Peyer's patch (tissue), 4 donors: ENCODE measurements at places on chromosomes 5 and 9. TPM values are rescaled to one million over a fixed set of nuclear protein-coding genes. Genes with fewer than 3 reads are reported as not detected.

The ANKRD20A1 gene
- total RNA-seq, result 3.5 TPM

The IL7R gene
- 36.8 TPM for total RNA-seq

The CDO1 gene
- 4.7 TPM for total RNA-seq

The ERCC8 gene
- 7.4 TPM for total RNA-seq

The KIF4B gene
- not detected for total RNA-seq

The RAB3C gene
- 2.7 TPM for total RNA-seq

The ZFP2 gene
- 7.4 TPM for total RNA-seq

The TAF11L5 gene
- total RNA-seq, result not detected

GRCh38 chr5:67807439-67807888 is 408.1 kb upstream of the PIK3R1 start:
- H3K4me1 ChIP-seq, result no peaks in the 10 kb centered on the region
- H3K4me3 ChIP-seq, result no peak overlapping the region
- DNase-seq, result no peak
- no peaks in the 10 kb centered on the region for H3K36me3 ChIP-seq

GRCh38 chr5:21931116-21931515 is 922.0 kb downstream of the CDH12 start:
- no peaks in the 10 kb centered on the region for H3K27me3 ChIP-seq
- no peak for DNase-seq
- H3K36me3 ChIP-seq, result no peaks in the 10 kb centered on the region

GRCh38 chr5:113040672-113041260 is 64.2 kb downstream of the DCP2 start:
- H3K27me3 ChIP-seq, result no peaks in the 10 kb centered on the region
- H3K36me3 ChIP-seq, result no peaks in the 10 kb centered on the region
- H3K4me3 ChIP-seq, result no peak overlapping the region
- H3K27ac ChIP-seq, result no peak overlapping the region

DNA sequence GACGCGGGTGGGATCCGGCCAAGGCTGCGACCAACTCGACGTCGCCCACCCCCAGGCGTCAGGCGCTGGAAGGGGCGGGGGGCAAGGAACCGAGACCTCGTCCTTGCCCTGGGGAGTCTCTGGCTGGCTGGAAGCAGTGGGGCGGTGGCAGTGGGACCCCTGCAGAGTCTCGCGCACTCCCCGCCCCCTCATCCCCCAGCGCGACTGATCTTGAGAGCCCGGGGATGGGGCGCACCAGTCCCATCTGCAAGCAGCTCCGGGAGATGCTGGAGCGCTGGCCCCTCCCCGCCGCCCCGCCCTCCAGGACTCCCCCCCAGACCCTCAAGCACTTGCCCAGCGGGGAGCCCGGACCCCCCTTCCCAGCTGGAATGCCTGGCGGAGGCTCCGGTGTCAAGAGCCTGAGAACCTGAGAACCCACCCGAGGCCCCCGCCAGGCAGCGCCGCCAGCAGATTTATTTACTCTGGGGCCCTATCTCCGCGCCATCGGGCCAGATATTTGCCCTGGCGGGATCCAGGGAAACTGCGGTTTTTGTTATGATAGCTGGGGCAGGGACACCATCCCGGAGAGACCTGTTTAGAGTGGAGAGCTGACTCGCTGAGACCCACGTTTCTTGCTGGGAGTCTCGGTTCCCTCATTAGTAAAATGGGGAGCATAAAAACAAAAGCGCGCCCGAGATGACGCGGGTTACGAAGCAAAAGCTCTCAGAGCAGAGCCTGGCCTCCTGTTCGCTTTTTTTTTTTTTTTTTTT is 1.2 kb downstream of the PRRT1B start:
- no peak for DNase-seq
- H3K4me3 ChIP-seq, result peak overlapping the region; percentile 15
- no peak overlapping the region for H3K27ac ChIP-seq
- no peaks in the 10 kb centered on the region for H3K4me1 ChIP-seq
- H3K27me3 ChIP-seq, result peaks cover 16% of the 10 kb centered on the region
- H3K36me3 ChIP-seq, result no peaks in the 10 kb centered on the region

GRCh38 chr5:33772380-33772897 is 119.4 kb downstream of the ADAMTS12 start:
- H3K4me1 ChIP-seq, result no peaks in the 10 kb centered on the region
- no peak overlapping the region for H3K27ac ChIP-seq
- DNase-seq, result no peak
- H3K36me3 ChIP-seq, result no peaks in the 10 kb centered on the region

DNA sequence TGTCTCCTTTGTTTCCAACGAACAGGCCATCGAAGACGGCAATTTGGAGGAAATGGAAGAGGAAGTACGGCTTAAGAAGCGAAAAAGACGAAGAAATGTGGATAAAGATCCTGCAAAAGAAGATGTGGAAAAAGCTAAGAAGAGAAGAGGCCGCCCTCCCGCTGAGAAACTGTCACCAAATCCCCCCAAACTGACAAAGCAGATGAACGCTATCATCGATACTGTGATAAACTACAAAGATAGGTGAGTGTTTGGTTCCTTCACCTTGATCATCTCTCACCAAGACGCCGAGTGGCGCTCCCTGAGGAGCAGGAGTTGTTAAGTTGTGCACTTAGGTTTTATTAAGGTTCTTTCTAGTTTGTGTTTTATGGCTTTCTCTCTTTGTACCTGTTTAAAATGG is 146.5 kb downstream of the SMARCA2 start:
- H3K4me3 ChIP-seq, result no peak overlapping the region
- no peaks in the 10 kb centered on the region for H3K4me1 ChIP-seq
- H3K27me3 ChIP-seq, result no peaks in the 10 kb centered on the region
- no peaks in the 10 kb centered on the region for H3K36me3 ChIP-seq

DNA sequence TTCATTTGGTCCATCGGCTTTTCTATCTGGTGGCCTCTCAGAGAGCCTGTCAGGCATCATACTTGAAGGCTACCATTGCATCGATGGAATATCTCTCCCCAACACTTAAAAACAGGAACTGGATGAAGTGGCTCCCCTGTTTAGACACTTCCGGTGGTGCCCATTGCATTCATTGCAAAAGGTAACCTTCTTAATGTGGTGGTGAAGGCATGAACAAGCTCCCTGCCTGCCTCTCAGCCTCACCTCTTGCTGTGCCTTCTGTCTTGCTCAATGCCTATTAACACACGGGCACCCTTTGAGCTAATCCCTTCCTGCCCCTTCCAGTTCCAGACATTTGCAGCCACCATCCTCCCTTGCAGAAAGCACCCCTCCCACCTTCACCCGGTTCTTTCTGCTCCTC is 233.1 kb upstream of the MSX2 start:
- H3K27ac ChIP-seq, result no peak overlapping the region
- no peak for DNase-seq
- no peaks in the 10 kb centered on the region for H3K27me3 ChIP-seq

GRCh38 chr5:177154003-177154643 is 20.6 kb downstream of the NSD1 start:
- H3K4me1 ChIP-seq, result no peaks in the 10 kb centered on the region
- H3K4me3 ChIP-seq, result no peak overlapping the region
- no peak overlapping the region for H3K27ac ChIP-seq
- peaks cover 46% of the 10 kb centered on the region for H3K36me3 ChIP-seq

DNA sequence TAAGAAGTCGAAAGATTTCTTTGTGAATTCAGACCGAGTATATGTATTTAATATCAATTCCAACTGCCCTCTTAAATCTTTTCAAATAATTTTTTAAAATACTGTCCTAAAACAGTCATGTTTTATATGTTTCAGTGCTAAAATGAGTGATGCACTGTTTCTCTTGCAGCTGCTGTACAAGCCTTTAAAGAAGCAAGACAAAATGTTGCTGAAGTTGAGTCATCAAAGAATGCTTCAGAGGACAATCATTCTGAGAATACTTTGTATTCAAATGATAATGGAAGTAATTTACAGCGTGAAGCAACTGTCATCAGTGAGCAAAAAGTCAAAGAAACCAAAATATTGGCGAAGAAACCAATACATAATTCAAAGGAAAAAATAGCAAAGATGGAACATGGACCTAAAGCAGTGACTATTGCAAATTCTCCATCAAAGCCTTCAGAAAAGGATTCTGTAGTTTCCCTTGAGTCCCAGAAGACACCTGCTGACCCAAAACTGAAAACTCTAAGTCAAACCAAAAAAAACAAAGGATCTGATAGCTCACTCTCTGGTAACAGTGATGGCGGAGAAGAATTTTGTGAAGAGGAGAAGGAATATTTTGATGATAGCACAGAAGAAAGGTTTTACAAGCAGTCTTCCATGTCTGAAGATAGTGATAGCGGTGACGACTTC is 58.0 kb downstream of the LOX start:
- H3K4me1 ChIP-seq, result no peaks in the 10 kb centered on the region
- H3K27ac ChIP-seq, result no peak overlapping the region
- H3K36me3 ChIP-seq, result peaks cover 24% of the 10 kb centered on the region
- H3K4me3 ChIP-seq, result no peak overlapping the region

DNA sequence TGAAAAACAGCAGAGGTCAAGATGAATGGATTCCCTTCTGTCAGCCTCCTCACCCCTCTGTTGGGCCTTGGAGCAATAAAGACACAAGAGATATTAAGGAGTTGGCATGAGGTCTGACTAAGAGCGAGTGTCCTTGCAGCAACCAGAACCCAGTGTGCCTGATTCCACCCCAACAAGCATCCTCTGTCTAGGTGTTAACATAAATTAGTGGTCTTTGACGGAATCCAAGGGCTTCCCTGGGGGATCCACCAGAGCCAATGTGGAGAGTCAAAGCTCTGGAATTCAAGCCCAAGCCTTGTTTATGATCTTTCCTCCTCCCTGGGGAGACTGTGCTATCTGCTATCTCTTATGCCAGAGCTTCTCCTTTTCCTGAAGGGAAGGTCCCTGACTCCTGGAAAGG is 128.1 kb upstream of the SMIM23 start:
- H3K4me3 ChIP-seq, result no peak overlapping the region
- H3K36me3 ChIP-seq, result no peaks in the 10 kb centered on the region
- no peak overlapping the region for H3K27ac ChIP-seq
- no peak for DNase-seq
- no peaks in the 10 kb centered on the region for H3K4me1 ChIP-seq

DNA sequence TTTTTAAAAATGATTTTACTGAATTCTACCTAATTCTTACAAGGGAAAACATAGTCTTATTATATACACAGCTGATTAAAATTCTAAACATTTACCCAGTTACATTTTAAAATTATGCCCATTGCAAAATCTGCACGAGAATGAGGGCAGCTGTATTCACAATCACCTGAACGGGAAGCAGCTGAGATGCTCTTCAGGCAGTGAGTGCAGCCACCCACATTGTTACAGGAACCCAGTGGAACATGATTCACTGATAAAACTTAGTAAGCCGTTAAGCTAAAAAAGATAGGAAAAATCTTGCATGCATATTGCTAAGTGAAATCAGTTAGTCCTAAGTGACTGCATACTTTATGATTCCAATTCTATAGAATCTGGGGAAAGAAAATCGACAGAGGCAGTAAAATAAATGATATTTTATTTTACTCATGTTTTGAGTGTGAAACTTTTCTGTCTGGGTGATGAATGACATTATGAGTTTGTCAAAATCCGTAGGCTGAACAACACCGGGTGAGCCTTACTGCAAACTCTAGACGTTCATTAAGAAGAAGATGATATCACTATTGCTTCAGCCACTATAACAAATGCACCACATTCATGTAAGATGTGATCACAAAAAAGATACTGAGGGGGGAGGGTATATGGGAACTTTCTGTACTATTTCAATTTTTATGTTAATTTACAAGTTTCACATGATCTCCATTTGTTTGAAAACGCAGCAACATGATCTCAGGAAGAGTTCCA is 39.1 kb upstream of the FLT4 start:
- H3K36me3 ChIP-seq, result no peaks in the 10 kb centered on the region
- H3K4me3 ChIP-seq, result no peak overlapping the region
- H3K4me1 ChIP-seq, result no peaks in the 10 kb centered on the region

DNA sequence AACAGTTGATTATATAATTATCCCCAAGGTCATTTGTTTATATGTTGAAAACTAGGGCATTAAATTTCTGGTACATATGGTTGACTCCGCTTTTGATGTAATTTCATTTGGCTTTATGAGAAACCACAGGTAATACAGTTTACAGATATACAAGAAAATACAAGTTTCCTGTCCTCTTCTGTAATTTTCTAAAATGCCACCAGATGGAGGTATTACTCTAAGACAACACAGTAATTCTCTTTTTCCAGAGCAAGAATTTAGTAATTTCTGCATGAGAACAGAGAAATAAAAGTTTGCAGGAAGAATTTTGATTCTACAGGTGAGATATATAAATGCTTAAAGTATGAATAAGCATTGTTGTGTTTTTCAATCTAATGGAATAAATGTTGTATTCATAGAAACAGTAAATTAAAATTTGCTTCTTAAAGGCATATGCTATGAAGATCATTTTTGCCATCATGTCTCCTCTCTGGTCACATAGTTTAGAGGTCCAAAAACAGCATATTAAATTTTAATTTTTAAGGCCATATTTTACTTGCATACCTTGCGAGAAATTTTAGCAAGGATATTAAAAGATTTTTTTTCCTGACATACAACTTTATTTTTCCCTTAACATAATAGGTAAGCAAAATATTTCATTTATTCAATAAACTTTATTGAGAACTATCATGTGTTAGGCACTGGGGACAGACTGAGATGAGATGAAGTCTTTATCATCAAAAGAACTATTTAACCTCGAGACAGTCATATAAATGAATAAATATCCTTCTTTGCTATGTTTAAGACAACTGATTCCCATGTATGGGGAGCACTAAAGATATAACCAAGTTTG is 22.7 kb downstream of the CHD1 start:
- H3K36me3 ChIP-seq, result peaks cover 39% of the 10 kb centered on the region
- no peak overlapping the region for H3K4me3 ChIP-seq
- H3K27ac ChIP-seq, result no peak overlapping the region

GRCh38 chr5:66892716-66893115 is 296.5 kb downstream of the MAST4 start:
- H3K27ac ChIP-seq, result no peak overlapping the region
- H3K36me3 ChIP-seq, result no peaks in the 10 kb centered on the region
- no peak for DNase-seq
- no peak overlapping the region for H3K4me3 ChIP-seq
- no peaks in the 10 kb centered on the region for H3K4me1 ChIP-seq

DNA sequence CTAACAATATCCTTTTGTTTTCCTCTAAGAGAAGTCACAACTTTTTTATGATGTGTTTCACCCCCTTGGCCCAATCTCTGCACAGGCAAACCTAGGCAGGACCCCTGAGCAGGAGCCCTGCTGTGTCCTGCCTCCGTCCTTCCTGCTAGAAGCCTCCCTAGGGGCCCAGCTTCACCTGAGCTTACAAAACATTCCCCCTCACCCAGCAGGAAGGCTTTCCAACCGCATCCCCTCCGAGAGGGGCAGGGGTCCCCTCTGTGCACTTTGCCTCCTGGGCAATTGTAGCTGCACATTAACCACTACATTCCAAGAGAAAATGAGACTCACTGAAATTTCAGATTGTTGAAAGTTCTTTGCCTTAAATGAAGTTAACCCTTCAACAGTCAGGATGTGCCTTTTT is 176.2 kb downstream of the IRX2 start:
- no peaks in the 10 kb centered on the region for H3K27me3 ChIP-seq
- DNase-seq, result no peak
- no peaks in the 10 kb centered on the region for H3K36me3 ChIP-seq
